GM12892 (cell line): ENCODE measurements at places on chromosomes 2 and 18.

GRCh38 chr2:143125717-143126116 lies 3.5 kb upstream of the ARHGAP15 start:
- no peak for DNase-seq

DNA sequence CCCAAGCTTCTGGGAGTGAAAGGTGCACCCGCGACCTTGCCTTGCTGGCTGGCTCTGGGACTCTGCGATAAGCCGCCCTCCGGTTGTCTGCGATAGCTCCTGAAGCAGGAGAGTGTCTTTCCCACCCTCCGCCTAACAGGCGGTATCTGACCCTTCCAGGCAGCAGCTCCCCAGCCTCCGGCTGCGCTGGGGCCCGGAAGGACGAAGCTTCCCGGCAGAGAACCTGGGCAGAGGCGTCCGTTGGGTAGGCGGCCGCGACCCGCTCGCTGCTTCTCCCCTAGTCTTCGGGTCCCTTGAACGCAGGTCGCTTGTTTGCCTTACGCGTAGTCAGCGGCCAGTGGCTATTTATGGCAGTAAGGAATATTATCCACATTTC lies 446 bp upstream of the RHBDD1 start:
- DNase-seq = peak; percentile 13

DNA sequence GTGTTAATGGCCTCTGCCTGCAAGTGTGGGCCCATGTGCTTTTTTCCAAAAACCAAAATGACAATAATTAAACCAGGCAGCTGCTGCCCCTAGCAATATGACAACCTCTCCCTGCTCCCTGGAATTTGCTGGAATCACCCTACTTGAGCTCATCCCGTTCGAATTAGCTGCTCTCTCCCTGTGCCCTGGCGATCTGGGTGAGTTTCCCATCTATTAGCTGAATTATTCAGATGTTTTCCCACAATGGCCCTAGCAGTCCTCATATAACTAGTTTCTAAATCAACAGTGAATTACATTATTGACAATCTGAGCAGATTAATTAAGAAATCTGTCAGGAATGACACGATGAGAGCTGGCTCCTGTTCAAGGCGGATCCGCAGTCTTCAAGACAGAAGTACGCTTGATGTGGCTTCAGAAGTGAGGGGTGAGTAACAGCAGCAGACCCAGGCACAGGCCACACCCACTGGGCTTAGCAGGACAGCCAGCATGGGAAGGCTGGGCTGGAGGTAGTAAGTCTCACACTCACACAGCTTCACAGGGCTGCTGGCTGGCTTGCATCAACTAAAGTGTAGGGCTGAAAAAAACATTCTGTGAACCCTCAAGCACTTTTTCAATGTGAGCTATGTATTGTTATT lies 366.2 kb upstream of the ID2 start:
- DNase-seq = no peak

DNA sequence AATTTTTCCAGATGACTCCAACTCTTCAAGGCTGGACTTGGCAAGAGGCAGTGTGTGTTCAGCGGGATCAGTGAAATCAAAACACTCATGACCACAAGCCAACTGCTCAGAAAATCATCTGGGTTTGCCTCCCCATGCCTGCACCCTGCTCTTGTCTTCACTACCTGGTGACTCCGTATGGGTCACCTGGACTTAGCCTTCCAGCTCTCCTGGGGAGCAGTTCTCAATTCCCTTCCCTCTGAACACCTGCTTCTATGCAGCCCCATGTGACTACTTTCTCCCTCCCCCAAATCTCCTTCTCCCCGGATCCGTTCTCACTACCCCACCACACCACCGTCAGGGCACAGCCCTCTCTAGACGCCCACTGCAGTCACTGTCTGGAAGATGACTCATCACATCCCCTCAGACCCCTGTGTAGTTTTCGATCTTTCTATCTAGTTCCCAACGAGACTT lies 130.2 kb upstream of the ID2 start:
- peak; percentile 54 for DNase-seq

- DNase-seq = no peak
These were observed 3.6 kb downstream of the CHN1 start for GRCh38 chr2:175001566-175001965.

GRCh38 chr2:106168657-106169056 lies 25.4 kb downstream of the UXS1 start:
- no peak for DNase-seq

DNA sequence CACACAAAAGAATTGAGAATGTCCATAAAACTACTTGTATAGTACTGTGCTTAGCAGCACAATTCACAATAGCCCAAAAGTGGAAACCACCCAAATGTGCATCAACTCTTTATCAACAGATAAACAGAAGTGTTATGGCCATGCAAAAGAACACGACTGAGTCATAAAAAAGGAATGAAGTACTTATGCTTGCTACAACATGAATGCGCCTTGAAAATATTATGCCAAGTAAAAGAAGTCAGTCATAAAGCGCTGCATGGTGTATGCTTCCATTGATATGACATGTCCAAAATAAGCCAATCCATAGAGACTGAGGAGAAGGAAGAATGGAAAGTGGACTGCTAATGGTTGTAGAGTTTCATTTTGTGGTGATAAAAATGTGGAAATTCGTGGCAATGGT lies 12.1 kb upstream of the MAP2 start:
- no peak for DNase-seq

DNA sequence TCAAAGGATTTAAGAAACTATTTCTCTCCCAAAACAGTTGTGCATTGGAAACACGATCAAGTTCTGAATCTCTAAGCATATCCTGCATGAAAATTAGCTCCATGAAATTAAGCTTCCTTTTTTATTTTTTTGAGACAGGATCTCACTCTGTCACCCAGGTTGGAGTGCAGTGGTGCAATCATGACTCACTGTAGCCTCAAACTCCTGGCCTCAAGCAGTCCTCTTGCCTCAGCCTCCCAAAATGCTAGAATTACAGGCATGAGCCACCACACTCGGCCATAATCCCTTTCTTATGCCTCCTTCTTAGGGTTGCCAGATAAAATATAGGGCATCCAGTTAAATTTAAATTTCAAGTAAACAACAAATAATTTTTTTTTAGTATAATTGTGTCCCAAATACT lies 124.4 kb downstream of the ARL4C start:
- no peak for DNase-seq

DNA sequence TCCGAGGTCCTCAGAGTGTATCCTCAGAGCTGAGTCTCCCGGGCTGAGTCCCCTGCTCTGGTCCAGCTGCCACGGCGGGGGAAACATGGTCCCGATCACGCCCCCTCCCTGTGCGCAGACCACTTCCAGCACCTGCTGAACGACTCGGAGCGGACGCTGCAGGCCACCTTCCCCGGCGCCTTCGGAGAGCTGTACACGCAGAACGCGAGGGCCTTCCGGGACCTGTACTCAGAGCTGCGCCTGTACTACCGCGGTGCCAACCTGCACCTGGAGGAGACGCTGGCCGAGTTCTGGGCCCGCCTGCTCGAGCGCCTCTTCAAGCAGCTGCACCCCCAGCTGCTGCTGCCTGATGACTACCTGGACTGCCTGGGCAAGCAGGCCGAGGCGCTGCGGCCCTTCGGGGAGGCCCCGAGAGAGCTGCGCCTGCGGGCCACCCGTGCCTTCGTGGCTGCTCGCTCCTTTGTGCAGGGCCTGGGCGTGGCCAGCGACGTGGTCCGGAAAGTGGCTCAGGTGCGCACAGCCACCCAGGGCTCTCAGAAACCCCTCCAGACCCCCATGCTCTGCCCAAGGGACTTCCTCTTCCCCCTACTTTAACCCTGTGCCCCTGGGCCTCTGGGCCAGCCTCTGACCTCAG lies 26.7 kb downstream of the GPC1 start:
- no peak for DNase-seq

DNA sequence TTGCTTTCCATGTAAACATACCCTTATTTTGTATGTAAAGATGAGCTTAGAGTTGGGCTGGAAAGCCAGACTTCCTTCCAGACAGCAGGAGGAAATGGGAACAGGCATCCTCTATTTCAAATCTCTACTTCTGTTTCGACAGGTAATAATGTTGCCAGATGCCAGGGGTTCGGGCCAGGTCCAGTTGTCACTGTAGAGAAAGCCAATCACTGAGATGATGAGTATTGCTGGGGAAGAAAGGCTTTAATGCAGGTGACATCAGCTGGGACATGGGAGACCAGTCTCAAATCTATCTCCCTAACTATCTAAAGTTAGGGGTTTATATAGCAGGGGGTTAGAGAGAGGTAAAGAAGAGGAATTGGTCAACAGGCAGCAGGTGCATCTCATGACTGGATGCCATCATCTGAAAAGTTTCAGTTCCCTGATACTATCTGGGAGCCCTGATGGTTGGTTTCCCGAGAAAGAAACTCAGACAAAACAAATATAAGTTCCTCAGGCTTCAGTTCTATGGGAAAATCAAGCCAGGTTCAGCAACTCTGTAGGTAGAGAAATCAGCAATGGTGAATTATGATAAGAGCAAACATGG lies 9.3 kb upstream of the MTCL1 start:
- DNase-seq = no peak

- no peak for DNase-seq
These were observed at the start of gene SPEG for GRCh38 chr2:219434718-219435525. SPEG (plus strand) TSS chr2:219434843; CDS start chr2:219434978, 135 bp downstream.

DNA sequence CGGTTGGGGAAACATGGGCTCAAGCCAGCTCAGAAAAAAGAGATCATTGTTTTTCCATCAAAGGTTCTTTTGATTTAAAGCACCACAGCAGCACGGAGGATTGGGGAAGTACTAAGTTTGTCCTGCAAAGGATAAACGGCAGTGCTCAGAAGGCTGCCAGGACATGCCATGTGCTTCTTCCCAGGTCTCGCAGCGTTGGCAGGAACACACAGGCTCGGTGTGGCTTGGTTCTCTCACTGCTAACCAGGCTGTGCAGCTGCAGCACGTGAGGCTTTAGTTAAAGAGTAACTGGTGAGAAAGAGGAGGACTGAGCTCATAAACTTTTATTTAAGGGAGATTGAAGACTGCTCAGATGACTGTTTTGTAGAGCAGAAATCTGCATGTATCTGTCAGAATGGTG lies 264.3 kb downstream of the TSN start:
- DNase-seq = no peak

- DNase-seq = no peak
These were observed 850.6 kb downstream of the CNTNAP5 start for GRCh38 chr2:124875627-124876244.

DNA sequence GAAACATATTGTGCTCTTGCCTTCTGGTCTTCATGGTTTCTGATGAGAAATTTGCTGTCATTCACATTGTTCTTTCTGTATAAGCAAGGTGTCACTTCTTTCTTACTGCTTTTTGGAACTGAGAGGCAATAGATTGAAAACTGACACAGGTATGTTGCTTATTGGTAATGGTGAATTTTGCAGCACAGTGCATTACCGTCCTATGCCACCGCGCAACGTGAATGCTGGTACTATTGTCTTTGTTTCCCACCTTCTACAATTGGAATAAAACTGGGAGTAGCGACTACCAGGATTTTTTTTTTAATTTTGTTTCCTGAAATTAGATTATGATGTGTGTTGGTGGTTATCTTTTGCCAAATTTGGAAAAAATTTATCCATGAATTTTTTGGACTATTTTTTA lies 11.4 kb downstream of the XIRP2 start:
- DNase-seq = no peak

GRCh38 chr2:48207851-48208250 lies 301.6 kb upstream of the FBXO11 start:
- DNase-seq = no peak

GRCh38 chr18:56379256-56379655 lies 259.1 kb downstream of the TXNL1 start:
- no peak for DNase-seq

GRCh38 chr2:121205321-121205942 lies 79.6 kb downstream of the TFCP2L1 start:
- DNase-seq = no peak

DNA sequence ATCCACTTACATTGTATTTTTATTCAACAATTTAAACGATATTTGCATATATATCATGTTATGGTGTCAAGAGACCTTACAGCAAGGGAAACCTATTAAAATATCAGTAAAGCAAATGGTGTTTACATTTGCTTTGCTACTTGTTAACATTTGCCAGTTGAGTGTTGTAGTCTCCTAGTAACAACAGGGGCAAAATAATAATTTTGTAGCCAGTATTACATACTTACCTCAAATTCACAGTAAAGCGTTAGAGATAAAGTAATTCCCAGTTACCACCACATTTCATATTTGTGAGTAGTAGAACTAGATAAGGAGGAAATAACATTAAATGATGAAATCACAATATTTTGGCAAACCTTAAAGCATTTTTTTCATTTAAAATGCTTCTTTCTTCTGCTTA lies 71.3 kb downstream of the FASTKD2 start:
- no peak for DNase-seq

DNA sequence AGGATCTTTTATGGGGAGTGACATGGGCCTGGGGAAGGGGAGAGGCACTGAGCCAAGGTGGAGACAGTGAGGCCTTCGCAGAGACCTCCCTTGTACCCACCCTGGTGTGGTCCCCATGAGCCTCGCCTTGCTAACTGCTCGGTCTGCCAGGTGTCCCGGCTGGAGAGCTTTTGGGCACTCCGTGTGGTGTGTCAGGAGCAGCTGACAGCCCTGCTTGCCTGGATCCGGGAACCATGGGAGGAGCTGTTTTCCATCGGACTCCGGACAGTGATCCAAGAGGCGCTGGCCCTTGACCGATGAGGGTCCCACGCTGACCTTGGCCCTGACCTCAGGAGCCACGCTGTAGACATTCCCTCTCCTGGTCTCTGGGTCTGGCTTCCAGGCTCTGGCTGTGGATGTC lies 11.5 kb upstream of the SLC4A3 start:
- DNase-seq = no peak

GRCh38 chr18:55419132-55419946 lies 168.7 kb downstream of the TCF4 start:
- no peak for DNase-seq

GRCh38 chr2:99488539-99489062 lies 1.2 kb downstream of the REV1 start:
- DNase-seq = no peak

DNA sequence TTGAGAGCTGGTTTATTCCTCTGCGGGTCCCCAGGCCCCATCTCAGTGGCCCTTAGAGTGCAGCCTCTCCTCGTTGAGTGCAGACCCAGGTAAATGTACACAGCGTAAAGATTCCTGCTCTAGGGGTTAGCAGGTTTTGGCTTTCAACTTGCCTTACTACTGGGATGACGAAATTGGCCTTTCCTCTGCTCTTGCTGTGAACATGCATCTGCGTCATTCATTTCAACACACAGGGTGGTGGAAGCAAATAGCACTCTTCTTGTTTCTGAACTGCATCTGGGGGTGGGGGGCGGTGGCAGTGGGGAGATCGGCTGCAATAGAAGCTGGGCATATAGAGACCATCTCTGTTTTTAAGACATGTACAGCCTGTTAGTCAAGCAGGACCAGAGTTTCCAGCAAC lies 16.5 kb upstream of the SLC16A14 start:
- DNase-seq = no peak

- DNase-seq = no peak
These were observed 74.4 kb downstream of the TMEM18 start for GRCh38 chr2:602571-603359.

- no peak for DNase-seq
These were observed 912.7 kb downstream of the CPS1 start for GRCh38 chr2:211468877-211469663.

GRCh38 chr2:216056739-216057138 lies 24.9 kb downstream of the PECR start:
- no peak for DNase-seq
